Dermis microvascular lymphatic vessel endothelial cell (primary cell): ENCODE measurements at places on chromosomes 6 and 20.

DNA sequence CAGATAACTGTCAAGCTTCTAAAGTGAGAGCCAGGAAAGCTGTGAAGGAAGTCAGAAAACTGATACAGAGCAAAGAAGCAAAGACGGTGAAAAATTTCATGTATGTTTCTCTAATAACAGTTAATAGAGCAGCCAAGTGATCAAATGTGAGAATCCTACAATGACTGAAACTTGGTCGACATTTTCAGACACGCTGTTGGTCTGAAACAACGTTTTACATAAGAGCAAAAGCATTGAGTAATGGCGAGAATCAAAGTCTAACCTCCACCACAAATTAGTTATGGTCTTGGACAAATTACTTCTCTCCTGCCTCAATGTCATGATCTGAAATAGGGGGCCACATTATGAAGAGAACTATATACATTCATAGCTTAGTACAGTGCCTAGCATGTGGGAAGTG, 3.3 kb downstream of the MKKS start:
- no peak for DNase-seq

- DNase-seq: no peak
Measured at GRCh38 chr6:36064770-36065396, 37.3 kb downstream of the MAPK14 start.

GRCh38 chr20:47778398-47779354, 6.6 kb downstream of the SULF2 start:
- DNase-seq: no peak

- DNase-seq: no peak
Measured at GRCh38 chr20:57826666-57827287, 117.0 kb upstream of the PMEPA1 start.

GRCh38 chr6:91088515-91088914, 501.6 kb upstream of the MAP3K7 start:
- no peak for DNase-seq

DNA sequence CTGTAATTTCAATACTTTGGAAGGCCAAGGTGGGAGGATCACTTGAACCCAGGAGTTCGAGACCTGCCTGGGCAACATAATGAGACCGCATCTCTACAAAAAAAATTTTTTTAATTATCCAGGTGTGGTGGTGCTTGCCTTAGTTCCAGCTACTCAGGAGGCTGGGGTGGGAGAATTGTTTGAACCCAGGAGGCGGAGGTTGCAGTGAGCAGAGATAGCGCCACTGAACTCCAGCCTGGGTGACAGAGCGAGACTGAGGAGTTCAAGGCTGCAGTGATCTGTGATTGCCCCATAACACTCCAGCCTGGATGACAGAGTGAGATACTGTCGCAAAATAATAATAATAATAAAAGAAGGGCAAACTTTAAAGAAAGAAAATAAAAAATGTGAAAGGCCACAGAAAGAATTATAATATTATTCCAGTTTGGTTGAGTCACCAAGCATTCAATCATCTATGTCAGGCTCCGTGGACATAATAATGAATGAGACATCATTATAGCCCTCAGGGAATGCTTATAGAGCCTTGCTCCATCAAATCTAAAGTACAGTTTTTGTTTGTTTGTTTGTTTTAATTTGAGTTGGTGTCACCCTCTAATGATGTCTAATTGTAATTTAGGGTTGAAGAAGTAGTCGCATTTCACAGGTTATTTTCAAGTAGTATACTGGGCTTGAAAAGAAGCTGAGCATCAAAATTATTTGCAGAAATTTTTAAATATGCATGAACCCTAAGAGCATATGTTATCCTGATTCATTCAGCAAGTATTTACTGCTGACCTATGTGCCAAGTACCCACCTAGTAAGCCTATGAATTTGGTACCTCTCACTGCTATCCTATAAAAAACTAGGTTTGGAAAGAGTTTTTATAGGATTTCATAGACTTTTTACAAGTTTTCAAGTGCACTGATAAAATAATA, 15.1 kb downstream of the GLYATL3 start:
- DNase-seq: no peak

- no peak for DNase-seq
Measured at GRCh38 chr20:38449046-38449445, 13.9 kb upstream of the SNHG17 start.

GRCh38 chr20:37596890-37597536, 69.3 kb upstream of the BLCAP start:
- no peak for DNase-seq

DNA sequence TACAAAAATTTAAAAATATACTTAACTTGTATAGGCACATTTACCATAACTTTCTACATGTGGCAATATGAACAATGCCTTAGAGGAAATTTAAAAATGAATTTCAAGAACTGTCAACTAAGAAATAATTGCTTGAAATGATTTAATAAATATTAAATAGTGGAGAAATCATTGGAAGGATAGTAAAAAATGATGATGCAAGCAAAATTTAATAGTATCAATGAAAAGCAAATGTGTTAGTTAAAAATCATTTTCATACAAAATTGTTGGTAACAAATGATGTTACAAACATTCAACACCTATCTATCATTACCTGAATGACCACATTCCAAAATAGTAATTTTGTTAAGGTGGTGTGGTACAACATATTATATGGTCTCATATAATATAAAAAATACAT, 331.0 kb downstream of the HAO1 start:
- no peak for DNase-seq
